Adipocyte (in vitro differentiated cells): ENCODE measurements at places on chromosomes 12 and 14.

- DNase-seq = no peak
These were observed 160.8 kb upstream of the LMO3 start for GRCh38 chr12:16766736-16767135.

DNA sequence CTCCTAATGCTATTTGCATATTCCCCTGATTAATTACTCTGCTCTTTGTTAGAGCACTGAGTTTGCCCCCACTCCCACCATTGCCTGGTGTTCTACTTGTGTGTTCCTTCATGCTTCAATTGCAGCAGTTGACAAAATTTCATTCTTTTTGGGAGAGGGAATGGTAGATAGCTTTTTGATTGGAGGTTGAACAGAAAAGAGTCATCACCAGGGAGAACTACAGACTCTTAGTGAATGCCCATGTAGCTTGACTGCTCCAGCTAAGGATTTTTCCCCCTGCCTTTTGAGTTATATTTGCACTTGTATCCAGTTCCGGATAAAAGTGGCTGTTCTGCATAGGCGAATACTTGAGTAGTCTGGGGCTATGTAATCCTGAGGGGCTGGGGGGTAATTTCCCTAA, 183.9 kb downstream of the ETNK1 start:
- no peak for DNase-seq

GRCh38 chr14:101177301-101177971, 273.9 kb upstream of the RTL1 start:
- no peak for DNase-seq

DNA sequence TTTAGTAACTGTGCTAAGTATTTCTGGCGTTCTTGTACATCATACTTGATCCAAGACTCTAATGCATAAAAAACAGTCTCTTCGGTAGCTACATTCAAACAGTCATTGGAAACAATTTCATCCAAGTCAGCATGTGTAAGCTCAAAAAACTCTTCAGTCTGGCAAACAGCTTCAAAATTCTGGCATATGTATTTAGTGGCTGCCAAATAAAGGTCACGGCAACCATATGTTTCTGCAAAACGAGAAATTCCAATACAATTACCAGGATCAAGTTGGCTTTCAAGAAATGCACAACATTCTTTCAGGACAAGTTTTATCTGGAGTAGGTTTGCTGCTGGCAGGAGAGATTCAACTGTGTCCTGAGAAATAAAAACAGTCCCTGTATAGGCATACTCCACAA, 16.5 kb downstream of the KLHL28 start:
- DNase-seq = peak; percentile 70

DNA sequence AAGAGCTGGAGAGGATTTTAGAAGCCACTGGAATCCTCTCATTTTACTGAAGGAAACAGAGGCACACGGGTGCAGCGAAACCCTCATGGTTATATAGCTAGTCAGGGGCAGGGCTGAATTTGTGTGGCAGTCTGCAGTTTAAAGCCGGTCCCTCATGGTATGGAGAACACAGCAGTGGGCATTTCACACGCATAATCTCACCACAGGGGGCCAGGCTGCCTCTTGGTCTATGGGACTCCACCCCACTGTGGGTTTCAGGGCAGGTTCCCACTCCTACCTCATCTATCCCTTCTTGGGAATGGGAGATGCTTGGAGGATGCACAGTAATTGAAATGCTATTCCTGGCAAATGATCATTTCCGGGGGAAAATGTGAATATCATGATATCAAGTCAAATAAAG, 400.6 kb downstream of the RGS6 start:
- no peak for DNase-seq

GRCh38 chr12:28767836-28768348, 381.2 kb upstream of the FAR2 start:
- no peak for DNase-seq

DNA sequence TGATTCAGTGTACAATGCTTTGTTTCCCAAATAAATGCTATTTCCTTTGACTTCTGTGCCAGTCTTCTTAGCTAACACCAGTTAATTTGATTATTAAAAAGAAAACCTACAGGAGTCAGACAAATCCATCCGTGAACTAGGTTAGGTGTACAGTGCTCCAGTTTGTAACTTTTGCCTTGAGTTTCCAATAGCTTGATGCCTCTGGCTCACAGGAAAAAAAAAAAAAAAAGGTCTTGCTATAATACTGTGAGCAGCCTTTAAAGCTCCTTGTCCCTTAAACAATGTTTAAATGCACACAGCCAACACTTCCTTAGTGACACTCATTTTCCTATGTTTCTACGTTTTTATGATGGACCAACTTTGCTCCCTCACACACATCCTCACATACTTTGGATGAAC, 71.8 kb upstream of the TMX1 start:
- DNase-seq = no peak

- DNase-seq = peak; percentile 79
These were observed 1.6 kb downstream of the ZFC3H1 start for GRCh38 chr12:71661977-71662530.

GRCh38 chr14:34980337-34980900, 2.4 kb upstream of the SRP54 start:
- DNase-seq = no peak

DNA sequence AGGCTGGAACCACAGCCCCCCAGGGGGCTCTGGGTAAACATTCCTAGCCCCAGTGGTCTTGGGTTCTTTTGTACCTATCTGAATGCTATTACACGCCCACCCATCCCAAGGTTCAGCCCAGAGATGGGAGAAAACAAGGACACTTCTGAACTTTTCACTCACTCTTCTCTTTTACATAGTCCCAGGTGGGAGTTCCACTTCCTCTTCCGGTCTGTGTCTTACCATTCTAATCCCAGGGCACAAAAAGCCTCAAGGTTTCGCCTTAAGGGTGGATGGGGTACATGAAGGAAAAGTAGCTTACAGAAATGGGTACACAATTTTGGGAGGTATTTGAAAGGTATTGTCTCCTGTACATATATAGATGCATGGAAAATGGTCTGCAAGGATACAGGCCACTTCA, 79.0 kb downstream of the TMEM30B start:
- no peak for DNase-seq

GRCh38 chr14:23043754-23044153, 1.7 kb downstream of the PSMB11 start:
- no peak for DNase-seq

DNA sequence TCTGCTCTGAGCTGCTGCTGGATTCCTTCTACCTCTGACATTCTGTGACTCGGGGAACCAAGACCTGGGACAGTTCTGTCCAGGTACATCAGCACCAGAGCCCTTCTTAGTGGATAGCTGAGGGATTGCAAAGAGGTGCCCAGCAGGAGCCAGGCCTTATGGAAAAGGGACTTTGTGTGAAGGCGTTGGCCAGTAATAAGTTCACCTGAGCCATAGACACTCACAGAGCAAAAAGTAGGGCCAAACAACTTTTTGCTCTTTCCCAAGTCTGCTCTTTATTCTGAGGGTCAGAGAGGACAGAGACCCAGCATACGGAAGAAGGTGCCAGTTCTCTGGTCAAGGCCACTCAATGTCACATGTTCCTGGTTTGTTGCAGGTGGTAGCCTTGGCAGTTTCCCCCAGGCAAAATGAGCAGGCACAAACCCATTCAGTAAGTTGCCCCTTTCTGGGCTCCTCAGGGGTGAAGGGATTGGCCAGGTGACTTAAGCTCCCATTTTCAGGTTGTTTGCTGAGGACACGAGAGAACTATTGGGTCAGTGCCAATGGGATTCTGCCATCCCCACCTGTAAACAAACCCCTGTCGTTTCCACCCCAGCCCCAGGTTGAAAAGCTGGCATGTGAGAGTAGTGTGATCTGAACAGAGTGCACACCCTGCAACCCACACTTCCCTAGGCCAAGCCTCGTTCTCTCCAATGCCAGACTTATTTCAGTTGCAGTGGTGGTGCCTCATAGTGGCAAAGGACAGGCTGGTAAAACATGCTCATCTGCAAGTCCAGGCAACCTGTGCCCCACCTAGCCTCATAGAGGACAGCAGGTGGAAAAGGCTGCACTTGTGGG, 150.3 kb downstream of the SMOC1 start:
- no peak for DNase-seq

GRCh38 chr14:84025106-84026012, 1504.6 kb upstream of the FLRT2 start:
- no peak for DNase-seq

GRCh38 chr12:122872815-122873361, 23.0 kb downstream of the VPS37B start:
- no peak for DNase-seq

- DNase-seq = no peak
These were observed 22.8 kb upstream of the SSPN start for GRCh38 chr12:26172539-26172938.

DNA sequence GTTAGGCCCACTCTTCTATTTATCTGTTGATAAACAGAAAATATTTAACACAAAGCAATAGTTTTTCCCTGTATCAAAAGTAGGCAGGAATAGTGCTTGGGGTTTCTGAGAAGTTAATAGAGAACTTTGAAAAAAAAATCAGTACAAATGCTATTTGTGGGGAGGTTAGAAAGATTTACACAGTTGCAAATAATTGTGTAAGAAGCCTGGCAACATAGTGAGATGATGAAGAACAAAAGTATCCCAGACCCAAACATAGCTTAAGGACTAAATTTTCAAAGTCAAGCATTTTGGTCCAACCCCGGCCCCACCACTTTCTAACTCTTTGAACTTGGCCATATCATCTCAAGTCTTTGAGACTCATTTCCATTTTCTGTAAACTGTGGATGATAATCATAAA, 687.5 kb upstream of the TMEM132C start:
- DNase-seq = peak; percentile 28

- no peak for DNase-seq
These were observed 1.9 kb downstream of the GNG2 start for GRCh38 chr14:51862176-51862796.

DNA sequence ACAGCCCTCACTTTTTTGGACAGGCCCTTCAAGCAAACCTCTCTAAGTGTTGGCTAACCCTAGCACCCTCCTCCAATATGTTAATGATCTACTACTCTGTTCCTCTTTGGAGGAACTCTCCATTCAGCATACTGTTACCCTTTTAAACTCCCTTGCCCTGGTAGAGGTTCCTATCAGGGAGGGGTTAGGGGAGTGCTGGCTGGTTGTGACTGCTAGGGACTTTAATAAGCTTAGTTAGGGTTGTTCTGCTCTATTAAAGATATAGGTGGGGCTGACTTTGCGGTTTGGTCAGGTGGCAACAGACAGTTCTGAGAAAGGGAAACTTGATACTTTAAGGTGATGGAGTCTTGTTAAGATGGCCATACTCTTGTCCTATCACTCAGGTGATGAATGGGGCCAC, 301.5 kb upstream of the FBXO33 start:
- DNase-seq = no peak

DNA sequence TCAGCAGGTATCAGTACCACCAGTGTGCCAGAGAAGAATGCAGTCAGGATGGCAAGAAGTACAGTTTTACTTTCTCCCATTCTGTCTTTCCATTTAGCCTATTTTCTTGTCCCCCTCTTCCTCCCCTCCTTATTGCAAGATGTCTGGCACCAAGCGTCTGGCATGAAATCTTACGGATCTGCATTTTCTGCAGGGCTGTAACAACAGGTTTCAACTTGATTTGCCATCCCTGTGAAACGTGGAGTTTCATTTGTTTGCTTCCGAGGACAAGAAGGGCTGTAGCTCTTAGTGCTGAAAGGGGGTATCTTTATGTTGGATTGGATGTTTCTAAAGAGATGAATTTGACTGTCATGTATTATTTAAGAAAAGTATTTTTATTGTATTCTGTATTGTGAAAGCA, 1110.6 kb downstream of the BCL11B start:
- DNase-seq = no peak

- DNase-seq = no peak
These were observed 65.6 kb upstream of the RMST start for GRCh38 chr12:97397008-97397407.

DNA sequence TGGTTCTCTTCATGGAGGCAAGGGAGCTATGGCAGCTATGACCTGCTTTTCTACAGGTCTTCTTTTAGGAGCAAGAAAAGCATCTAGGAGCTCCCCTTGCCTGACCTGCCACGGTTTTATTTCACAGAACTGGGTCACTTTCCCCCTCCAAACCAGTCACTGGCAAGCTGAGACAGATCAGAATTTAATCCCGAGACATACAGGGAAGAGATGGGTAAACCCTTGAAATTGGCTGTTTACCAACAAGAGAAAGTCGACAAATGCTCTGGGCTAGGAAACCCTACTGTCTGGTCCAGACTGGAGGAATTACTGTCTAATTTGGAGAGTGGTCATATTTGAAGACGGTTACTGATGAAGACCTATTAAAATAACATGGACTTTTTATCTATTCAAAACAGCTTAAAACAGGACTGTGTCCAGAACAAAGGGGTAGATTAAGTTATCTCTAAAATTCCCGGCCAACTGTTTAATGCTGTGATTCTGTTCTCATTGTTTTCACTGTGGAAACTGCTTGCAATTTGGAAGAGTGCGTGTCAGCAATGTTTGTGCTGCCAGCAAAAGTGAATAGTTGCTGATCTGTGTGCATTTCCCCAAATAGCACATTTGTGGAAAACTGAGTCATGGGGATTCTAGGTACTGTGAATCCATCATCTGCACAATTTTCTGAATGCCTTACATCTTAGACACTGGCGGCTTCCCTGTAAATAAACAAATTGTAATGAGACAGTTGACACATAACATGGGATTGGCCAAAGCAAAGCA, 73.4 kb upstream of the EEA1 start:
- DNase-seq = peak; percentile 78

DNA sequence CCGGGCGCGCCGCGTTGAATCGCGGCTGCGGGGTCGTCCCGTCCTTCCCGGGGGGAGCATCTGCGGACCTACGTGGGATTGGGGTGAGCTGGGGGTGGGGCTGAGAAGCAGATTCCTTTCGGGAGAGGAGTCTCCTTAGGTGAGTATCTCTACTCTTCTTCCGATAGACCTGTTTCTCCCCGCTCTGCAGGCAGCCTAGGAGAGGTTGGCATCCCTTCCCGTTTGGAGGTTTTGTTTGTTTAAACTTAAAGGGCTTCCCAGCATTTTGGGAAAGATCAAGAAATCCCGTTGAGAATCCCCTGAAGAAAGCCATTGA, 411 bp downstream of the TTLL5 start:
- no peak for DNase-seq

- no peak for DNase-seq
These were observed 448.1 kb downstream of the BCAT1 start for GRCh38 chr12:24500831-24501230.

GRCh38 chr14:22311636-22312035, 277.4 kb downstream of the DAD1 start:
- no peak for DNase-seq

- DNase-seq = no peak
These were observed 30.8 kb upstream of the PNMA1 start for GRCh38 chr14:73744874-73745529.

- DNase-seq = no peak
These were observed 637.0 kb upstream of the TBX3 start for GRCh38 chr12:115320967-115321366.

GRCh38 chr12:106033161-106033675, 105.5 kb downstream of the NUAK1 start:
- no peak for DNase-seq
